Activated CD4-positive, alpha-beta T cell treated with anti-CD3 and anti-CD28 coated beads for 36 hours (primary cell): ENCODE measurements at places on chromosomes 11 and 22. TPM values are rescaled to one million over a fixed set of nuclear protein-coding genes. Genes with fewer than 3 reads are reported as not detected.

The OR8D4 gene
- total RNA-seq: not detected

- H3K36me3 ChIP-seq: no peaks in the 10 kb centered on the region
- DNase-seq: no peak
- no peak overlapping the region for H3K4me3 ChIP-seq
- H3K4me1 ChIP-seq: no peaks in the 10 kb centered on the region
- peaks cover 16% of the 10 kb centered on the region for H3K27me3 ChIP-seq
Observed at GRCh38 chr11:111236383-111236782, 9.1 kb upstream of the POU2AF2 start.

DNA sequence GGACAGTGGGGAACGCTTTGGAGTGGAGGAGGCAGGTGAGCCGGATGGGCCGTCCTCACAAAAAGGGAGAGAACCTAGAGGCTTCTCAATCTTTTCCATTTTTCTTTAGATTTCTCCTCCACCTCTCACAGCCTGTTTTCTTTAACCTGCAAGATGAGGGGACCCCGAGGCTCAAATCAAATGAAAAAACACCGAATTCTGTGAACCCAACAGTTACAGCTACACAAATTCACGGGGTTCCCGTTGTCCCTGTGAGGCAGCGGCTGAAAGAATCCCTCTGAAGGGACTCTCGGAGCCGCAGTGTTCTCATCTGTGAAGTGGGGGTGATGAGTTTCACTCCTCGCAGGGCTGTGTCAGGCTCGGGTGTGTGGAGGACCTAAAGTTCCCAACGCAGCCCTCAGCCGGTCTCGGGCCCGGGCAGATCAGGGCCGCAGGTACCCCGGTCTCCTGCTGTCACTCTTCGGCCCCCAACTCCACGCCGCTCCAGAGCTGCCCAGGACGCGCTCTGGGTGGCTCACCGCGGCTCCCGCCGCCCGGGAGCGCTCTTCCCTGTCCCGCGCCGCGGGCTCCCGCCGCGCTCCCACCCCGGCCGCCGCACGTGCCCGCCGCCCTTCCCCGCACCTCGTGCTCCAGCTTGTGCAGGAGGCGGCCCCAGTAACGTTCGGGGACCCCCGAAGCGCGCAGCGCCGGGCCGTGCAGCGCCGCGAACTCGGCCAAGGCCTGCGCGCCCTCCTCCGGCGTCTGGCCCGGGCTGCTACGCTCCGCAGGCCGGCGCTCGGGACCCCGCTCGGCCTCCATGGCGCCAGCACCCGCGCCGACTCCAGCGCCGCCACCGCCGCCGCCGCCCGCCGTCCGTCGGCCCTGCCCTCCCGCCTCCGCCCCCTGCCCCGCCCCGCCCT lies at the start of gene TTLL12:
Gene TTLL12 (minus strand): TSS at position 863 of the 899 bp plus-strand sequence. CDS start 65 bp downstream, at position 798.
- DNase-seq: peak; percentile 81
- H3K27me3 ChIP-seq: no peaks in the 10 kb centered on the region
- peaks cover 23% of the 10 kb centered on the region for H3K4me1 ChIP-seq
- peak within 1 kb of the TSS; percentile 83 for H3K4me3 ChIP-seq
- H3K27ac ChIP-seq: peak within 1 kb of the TSS; percentile 93

DNA sequence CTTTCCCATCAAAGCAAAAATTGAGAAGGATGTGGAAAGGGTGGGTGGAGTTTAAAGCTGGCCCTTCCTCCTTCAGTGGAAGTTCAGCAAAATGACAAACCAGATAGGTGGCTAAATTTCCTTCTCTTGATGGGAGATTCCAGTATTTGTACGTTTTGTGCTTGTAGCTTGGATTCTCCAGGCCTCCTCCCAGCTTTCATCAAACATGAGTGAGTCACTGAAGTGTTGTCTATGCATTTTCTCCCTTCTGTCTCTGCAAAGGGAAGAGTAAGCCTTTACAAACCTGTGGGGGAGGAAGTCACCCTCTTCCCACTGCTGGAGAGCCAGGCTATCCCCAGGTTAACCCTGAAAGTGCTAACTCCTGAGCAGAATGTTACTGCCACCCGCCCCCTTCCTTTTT lies 6.4 kb downstream of the MARK2 start:
- H3K36me3 ChIP-seq: peaks cover 26% of the 10 kb centered on the region
- H3K27ac ChIP-seq: no peak overlapping the region
- peaks cover 75% of the 10 kb centered on the region for H3K4me1 ChIP-seq

DNA sequence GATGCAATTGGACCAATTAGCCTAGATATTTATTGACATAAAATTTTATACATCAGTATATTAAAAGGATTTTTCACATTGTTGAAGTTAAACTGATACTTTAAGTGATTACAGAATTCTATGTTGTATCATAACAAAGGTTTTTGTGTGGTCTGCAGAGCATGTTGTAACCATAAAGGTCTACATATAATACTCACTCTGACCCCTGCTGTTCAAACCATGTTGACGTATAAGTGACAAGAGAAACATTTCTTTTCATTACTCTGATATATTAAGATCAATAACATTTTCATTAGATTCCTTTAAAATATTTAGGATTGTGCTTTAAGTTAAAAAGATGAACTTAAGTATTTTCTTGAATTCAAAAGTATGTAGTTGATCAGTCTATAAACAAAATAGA lies 63.9 kb downstream of the GAS2 start:
- H3K4me1 ChIP-seq: no peaks in the 10 kb centered on the region
- no peak overlapping the region for H3K4me3 ChIP-seq
- no peaks in the 10 kb centered on the region for H3K36me3 ChIP-seq
- DNase-seq: no peak
